ENCODE measurements at places on chromosomes 7 and 10.

- DNase-seq: no peak
Observed at GRCh38 chr10:126062131-126063032, 166.0 kb downstream of the FANK1 start.

GRCh38 chr7:64618785-64619456 is 47.0 kb upstream of the ZNF107 start:
- DNase-seq: no peak

- DNase-seq: no peak
Observed at GRCh38 chr10:97924678-97925077, 75.0 kb downstream of the GOLGA7B start.

DNA sequence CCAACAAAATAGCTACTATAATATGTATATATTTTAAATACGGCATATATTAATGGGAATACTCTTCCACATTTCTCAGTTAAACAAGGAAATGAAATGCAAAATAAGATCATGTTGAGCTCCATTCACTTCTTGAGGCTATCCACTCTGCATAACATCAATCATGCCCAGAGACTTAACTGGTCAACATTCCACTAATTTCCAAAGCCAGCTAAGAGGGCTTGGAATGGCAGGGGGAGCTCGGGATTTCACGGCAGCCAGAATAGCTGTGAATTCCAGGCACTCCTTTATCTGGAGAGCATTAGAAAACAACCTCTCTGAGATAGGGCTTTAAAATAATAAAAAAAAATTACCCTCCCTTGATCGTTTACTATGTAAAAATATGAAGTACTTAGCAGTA is 194.9 kb upstream of the CDCA7L start:
- DNase-seq: no peak

GRCh38 chr10:5508161-5508604 is 8.8 kb upstream of the CALML5 start:
- DNase-seq: no peak

DNA sequence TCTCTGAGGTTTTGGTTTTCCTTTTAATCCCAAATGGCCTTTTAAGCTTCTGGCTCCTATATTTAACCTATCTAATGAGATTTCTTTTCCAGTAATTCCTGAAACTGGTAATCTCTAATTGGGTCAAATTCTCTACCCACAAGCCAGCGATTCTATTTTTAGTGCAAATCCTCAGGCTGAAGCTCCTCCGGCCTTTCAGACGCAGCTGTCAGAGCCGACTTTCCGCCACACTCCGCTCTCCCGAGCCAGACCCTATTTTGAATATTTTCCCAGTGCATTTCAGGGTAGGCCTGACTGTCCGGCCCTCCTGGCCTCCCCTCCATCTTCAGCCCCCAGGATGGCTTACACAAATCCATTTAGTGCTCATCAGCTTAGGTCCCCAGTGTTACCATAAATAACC is 9.7 kb upstream of the ADCY1 start:
- DNase-seq: no peak

DNA sequence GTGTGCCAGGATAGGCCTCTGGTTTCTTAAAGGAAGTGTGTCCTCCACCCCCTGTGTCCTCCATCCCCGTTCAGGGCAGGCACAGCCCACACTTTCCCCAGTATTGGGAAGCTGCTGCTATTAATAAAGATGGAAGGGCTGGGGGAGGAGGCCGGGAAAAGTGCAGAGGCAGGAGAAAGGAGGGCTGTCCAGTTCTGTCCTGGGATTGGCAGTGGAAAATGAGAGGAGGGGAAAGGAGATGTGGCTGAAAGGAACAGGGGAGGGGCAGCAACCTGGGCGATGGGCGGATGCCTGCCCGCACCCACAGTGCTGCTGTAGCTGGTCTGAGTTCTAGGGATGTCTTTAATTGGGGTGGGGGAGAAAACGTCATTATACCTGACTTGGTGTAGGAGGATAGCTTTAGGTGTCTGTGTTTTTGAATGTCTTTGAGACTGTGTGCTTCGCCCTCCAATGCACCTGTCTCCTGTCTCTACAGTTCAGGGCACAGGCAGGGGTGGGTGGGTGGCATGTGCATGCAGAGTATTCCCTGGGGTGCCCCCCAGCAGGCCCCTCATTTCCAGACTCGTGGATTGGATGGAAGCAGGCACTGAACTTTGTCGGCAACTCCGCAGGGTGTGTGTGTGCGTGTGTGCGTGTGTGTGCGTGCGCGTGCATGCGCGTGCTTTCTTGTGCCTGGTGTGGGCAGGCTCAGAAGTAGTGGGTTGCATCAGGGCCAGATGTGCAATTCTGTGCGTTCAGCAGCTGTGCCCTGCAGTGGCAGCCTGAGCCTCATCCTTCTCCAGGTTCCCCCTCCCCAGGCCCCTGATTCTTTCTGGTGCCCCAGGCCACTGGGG is 2.5 kb downstream of the TRIM8 start:
- peak; percentile 57 for DNase-seq

- no peak for DNase-seq
Observed at GRCh38 chr10:178208-178607, 43.0 kb downstream of the ZMYND11 start.

GRCh38 chr7:125661677-125662076 is 732.1 kb upstream of the POT1 start:
- no peak for DNase-seq

DNA sequence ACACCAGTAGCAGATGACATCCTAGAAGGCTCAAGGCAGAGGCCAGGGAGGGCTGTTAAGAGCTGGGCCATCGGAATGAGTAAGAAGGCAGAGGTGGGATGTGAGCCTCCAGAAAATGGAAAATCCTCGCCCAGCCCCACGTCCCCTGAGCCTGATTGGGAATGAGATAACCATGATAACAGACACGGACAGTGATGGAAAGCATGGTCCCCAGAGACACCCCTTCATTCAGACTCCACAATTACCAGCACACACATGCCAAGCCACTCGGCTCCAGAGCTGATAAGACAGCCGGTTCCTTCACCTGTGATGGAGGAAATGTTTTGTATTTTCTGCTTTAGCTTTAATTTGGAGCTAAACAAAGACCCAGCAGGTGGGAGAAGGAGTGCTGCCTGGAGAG is 106.0 kb downstream of the GRID1 start:
- no peak for DNase-seq

GRCh38 chr7:4009211-4010060 is 672.7 kb upstream of the FOXK1 start:
- DNase-seq: no peak
